Dorsolateral prefrontal cortex (tissue), 122 donors: ENCODE measurements at places on chromosomes 13 and 19.

DNA sequence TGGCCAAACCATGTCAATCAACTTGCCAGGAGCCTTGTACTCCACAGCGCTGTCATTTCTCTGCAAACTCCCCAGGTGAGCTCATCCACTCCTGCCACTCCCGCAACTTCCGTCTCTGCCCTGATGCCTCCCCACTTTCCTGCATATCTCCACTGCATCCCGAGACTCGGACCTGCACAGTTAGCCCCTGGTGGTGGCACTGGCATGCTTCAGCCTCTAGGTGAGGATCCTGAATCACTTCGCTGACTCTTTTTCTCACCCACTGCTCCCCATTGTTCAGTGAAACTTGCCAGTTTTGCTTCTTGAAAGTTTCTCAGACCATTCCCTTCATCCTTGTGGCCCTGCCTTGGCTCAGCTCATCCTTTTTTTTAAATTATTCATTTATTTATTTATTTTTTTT, 3.4 kb upstream of the CTU1 start:
- DNase-seq = no peak

DNA sequence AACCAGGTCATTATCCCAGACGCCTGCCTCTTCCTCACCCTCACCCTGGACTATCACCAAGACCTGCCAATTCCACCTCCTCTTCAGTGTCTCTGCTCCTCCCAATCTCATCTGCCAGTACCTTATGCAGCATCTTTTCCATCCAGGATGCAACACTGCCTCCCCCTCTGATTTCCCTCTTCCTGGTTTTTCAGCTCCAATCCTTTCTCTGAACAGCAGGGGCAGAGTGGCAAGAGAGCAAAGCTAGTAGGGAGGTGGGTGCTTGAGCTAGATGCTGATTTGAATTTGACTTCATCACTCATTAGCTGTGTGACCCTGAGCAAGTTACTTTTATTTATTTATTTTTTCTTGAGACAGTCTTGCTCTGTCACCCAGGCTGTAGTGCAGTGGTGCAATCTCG, 25.6 kb upstream of the CABP5 start:
- DNase-seq = no peak

GRCh38 chr19:5170329-5170745, 170.3 kb downstream of the PTPRS start:
- DNase-seq = no peak

DNA sequence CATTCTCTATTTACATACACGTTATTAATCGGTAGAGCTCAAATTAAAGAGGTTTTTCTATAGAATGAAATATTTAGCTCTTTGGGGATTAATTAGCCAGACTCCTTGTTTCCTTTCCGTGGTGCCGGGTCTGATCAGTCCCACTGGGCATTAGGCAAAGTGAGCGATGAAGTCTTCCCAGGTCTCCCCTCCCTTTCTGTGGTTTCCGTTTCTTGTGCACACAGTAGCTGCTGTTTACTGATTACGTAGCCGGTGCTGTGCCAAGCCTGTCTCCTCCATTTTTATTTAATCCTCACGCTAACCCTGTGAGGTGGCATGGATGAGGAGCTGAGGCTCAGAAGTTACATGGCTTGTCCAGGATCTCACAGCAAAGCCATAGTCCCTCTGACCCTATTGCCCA, 9.0 kb downstream of the SLC25A15 start:
- DNase-seq = no peak

DNA sequence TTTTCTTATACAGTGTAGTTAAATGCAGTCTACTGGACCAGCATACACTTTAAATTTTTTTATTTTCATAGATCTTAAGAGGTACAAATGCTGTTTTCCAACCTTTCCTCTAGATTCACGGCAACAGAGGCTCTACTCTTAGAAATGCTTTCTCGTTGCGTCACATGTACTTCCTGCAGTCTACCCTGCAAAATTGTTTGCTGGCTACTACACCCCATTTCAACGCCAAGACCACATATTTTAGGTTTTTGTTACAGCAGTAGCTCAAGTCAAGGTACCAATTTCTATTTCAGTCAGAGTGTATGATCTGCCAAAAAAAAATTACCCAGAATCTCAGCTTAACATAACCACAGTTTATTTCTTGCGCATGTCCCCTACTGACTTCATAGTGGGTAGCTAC, 94.1 kb downstream of the TNFSF13B start:
- no peak for DNase-seq

GRCh38 chr19:12786141-12786870, 5.0 kb upstream of the JUNB start:
- DNase-seq = peak; percentile 63

- DNase-seq = no peak
These were observed 7.8 kb downstream of the ANKLE1 start for GRCh38 chr19:17289489-17289888.

- DNase-seq = no peak
These were observed 10.9 kb upstream of the SPC24 start for GRCh38 chr19:11166281-11167142.

GRCh38 chr13:102817907-102818306, 19.0 kb downstream of the BIVM start:
- DNase-seq = no peak

- DNase-seq = no peak
These were observed 178.3 kb upstream of the MYO16 start for GRCh38 chr13:108451121-108451520.

DNA sequence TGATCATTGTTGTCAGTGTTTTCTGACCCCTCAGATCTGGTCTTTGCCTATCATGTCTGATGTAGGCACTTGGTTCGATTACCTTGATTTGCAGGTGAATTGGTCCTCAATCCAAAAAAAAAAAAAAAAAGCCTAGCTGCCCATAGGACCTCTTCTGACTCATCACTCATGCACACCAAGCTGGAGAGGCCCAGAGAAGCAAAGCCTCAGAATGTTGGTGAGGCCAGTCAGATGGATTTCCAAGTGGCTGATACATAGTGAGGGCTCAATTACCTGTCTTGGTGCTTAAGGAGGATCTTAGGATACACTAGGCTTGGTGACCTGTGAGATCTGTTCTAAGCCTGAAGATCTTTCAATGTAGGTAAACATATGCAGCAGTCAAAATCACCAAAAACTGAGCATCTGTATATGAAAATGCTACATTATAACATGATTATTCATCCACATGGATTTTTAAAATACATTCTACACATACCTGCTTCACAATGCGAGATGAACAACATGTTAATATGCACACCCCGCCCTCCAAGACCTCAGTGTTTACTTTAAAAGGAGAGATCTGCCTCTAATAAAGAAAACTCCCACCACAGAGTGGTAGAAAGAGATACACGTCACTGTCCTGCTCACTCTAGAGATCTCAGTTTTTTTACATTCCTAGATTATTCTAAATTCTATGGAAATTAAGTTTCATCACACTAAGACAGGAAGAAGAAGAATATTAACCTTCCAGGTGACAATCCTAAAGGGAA, 79.9 kb upstream of the RAP2A start:
- no peak for DNase-seq

DNA sequence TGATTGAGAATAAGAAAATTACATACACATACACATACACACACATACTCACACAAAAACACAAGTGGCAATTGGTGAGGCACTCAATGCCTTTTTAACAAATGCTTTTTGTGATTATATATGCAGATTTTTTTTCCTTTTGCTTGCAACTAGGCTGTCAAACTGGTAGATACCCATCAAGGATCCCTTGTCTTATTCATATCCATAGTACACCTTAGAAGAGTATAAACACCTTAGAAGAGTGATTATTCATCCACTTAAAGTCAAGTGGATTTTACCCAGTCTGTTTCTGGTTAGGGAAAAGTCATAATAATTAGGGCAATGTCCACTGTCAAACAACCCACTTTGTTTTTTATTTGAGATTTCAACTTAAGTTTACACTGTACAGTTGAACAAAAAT, 1773.4 kb upstream of the MIR17HG start:
- DNase-seq = no peak

GRCh38 chr13:103794526-103794925, 728.3 kb upstream of the SLC10A2 start:
- DNase-seq = no peak

GRCh38 chr13:111422348-111422747, 101.9 kb downstream of the TEX29 start:
- no peak for DNase-seq

- DNase-seq = peak; percentile 62
These were observed 687 bp downstream of the MATK start for GRCh38 chr19:3785451-3785937.

GRCh38 chr19:6161271-6161850, 25.9 kb downstream of the ACSBG2 start:
- no peak for DNase-seq

GRCh38 chr13:46559272-46559805, 6.4 kb downstream of the LRCH1 start:
- no peak for DNase-seq

- DNase-seq = no peak
These were observed 22.9 kb upstream of the LDLR start for GRCh38 chr19:11066326-11066725.

GRCh38 chr13:101139081-101139480, 277.2 kb downstream of the NALCN start:
- DNase-seq = no peak

DNA sequence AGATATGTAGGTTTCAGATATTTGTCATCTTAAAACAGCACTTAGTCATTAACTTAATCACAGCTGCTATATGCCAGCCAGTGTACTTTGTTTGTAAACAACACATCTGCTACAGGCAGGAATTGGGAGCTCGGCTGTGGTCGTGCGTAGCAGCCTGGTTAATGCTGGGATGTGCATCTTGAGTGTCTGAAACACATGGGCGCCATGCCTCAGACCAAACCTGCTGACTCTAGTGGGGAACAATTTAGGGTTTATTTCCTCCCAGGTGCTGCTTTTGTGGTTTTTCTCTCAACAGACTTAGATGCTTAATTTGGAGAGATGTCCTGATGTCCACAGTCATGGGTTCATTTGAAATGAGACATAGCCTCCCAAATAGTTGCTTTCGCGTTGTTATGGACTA, 238.5 kb upstream of the TMTC4 start:
- DNase-seq = no peak

DNA sequence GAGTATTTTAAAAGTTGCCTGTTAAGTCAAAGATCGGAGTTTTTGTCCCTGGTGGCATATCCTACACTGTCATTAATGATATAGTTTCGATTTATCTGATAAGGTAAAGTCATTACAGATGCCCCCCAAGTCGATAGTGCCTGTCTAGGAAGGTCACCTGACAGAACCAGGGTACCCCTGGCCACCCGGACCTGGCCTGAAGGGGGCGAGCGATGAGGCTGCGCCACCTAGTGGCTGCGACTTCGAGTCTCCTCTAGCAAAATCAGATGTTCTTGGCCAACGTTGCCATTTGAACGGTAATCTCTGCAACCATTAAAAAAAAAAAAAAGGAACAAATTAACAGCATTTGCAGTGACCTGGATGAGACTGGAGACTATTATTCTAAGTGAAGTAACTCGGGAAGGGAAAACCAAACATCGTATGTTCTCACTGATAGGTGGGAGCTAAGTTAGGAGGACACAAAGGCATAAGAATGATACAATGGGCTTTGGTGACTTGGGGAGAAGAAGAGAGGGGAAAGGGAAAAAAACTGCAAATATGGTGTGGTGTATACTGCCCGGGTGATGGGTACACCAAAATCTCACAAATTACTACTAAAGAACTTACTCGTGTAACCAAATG, 565.1 kb downstream of the LIG4 start:
- peak; percentile 25 for DNase-seq

- DNase-seq = peak; percentile 61
These were observed 284.6 kb downstream of the DNAJC15 start for GRCh38 chr13:43307921-43308433.

GRCh38 chr13:52810011-52810410, 38.4 kb downstream of the PCDH8 start:
- DNase-seq = no peak

- no peak for DNase-seq
These were observed 3.8 kb downstream of the COMMD6 start for GRCh38 chr13:75533861-75534260.

DNA sequence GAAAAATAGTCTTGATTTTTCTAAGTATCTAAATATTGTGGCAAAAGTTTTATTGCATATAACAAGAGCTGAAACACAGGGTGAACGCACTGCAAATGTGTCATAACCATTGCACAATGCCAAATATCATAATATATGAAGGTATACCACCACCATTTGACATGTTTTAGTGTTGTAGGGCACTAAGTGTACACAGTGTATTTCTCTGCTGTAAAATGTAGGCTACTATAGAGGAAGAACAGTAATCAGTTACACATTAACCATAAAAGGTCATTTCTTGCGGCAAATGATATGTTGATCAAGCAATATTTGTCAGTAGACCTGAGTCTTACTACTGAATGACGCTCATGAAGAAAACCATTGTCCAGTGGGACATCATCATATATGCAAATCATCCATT, 18.3 kb upstream of the KLF5 start:
- no peak for DNase-seq

DNA sequence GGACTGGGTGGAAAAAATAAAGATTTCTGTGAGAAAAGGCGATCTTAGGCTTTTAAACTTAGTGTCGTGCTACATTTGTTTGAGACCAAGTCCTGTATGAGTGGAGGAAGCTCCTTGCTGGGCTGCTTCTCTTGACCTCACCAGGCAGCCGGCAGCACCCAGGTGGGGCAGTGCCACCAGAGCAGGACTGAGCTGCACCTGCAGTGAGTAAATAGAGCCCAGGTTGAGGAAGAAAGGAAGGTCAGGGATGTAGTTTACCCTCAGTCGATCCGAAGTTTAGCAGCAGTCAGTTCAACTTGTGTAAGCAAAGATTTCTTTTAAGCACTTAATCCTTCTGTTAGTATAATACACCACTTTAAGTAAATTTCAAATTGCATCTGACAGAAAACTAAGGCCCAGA, 13.6 kb downstream of the HNRNPM start:
- no peak for DNase-seq

DNA sequence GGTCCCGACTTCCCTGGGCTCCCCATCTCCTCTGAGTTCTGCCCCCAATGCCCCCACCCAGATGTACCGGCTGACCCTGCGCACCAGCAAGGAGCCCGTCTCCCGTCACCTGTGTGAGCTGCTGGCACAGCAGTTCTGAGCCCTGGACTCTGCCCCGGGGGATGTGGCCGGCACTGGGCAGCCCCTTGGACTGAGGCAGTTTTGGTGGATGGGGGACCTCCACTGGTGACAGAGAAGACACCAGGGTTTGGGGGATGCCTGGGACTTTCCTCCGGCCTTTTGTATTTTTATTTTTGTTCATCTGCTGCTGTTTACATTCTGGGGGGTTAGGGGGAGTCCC, 6.5 kb downstream of the FUZ start:
- DNase-seq = no peak

DNA sequence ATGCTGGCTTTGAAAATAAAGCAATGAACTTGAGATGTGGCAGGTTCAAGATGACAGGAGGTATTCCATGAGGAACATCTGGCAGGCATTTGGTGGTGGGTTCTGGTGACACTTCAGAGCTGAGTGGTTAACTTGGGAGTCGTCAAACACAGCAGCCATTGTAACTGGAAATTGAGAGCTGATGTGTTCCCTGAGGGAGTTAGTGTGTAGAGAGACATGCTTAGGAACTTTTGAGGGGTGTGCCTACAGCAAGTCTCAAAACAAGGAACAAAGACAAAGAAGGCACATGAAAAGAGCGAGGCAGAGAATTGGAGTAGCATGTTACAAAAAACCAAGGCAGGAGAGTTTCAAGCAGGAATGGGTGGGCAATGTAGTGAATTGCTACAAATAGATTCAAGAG, 53.9 kb upstream of the KL start:
- no peak for DNase-seq

- no peak for DNase-seq
These were observed 3.9 kb downstream of the IRF2BP1 start for GRCh38 chr19:45881909-45882528.
